ENCODE measurements at places on chromosomes 12 and 14. TPM values are rescaled to one million over a fixed set of nuclear protein-coding genes. Genes with fewer than 3 reads are reported as not detected.

Gene HOXC4
- 0.67 TPM for total RNA-seq

Gene GDF3
- total RNA-seq = not detected

Gene INSM2
- not detected for total RNA-seq

Gene KCNJ8
- total RNA-seq = 5.4 TPM

- no peak for DNase-seq
Measured at GRCh38 chr14:34780646-34781045, 66.3 kb upstream of the CFL2 start.

GRCh38 chr12:100555722-100556121 is 17.8 kb upstream of the GAS2L3 start:
- DNase-seq = no peak

- DNase-seq = no peak
Measured at GRCh38 chr14:87158283-87158682, 834.7 kb downstream of the GALC start.

GRCh38 chr12:101050631-101051030 is 159.4 kb downstream of the SLC5A8 start:
- DNase-seq = no peak

- DNase-seq = no peak
Measured at GRCh38 chr12:19382111-19382526, 57.2 kb upstream of the AEBP2 start.

GRCh38 chr12:130474599-130475269 is 137.0 kb downstream of the PIWIL1 start:
- no peak for DNase-seq

DNA sequence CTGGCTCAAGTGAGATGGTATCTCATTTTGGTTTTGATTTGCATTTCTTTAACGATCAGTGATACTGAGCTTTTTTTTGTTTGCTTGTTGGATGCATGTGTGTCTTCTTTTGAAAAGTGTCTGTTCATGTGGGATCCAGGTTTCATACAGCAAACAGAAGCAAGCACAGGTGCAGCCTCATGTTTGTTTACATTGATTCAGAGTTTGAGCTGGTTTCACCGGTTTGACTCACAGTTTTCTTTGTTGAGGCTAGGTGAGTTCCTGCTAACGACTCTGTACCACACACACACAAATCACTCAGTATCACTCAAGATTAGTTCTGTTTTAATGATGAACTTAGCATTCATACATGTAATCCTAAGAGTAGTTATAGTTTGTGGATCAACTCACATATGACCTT is 3.7 kb downstream of the OR10G2 start:
- no peak for DNase-seq

GRCh38 chr14:60670989-60671388 is 21.7 kb upstream of the SIX1 start:
- no peak for DNase-seq

DNA sequence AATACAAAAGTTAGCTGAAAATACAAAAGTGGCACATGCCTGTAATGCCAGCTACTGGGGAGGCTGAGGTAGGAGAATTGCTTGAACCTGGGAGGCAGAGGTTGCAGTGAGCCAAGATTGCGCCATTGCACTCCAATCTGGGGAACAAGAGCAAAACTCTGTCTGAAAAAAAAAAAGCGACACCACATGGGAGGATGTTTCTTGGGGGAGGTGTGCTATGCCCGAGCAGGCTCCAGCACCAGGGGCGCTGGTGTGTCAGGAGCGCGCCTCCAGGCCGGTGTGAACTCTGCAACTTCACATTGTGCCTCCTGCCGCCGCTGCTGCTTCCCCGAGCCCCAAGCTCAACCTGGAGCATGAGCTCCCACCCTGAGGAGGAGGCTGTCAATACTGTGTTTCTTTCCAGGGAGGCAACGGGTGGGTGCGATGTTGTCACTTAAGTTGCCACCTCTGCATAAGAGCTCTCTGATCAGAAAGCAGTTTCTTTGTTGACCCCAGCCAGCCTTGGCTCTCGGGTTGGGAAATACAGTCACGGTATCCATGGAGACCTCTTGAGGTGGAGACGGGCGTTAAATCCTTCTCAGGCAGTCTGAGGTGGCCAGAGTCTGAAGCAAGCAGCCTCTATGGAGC is 18.9 kb downstream of the DEGS2 start:
- no peak for DNase-seq

DNA sequence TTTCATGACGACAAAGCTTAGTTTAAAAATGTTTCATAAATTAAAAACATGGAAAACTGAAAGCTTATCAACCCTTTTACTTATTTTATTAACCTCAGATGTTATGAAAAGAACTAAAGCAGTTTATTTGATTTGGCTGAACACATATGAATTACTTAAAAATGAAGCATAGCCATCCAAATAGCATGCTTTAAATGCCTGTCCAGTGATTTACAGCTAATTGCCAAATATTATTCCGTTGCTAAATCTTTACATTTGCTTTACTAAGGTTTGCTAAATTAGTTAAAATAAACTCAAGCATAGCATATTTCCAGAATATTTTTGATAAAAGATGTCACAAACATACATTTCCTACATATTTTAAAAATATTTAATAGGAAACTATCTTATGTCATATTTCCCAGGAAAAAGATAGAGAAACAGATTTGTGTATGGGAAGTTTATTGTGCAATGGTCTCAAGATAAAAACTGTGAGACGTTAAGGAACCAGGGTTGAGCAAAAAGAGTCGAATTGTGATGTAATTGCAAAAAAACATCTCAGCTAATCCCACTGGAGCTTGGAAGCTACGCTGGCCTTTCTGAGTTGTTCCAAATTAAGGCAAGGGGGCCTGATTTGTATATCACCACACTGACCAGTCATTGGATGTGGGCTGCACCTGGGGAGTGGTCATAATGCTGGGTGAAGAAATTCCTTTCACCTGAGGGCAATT is 25.8 kb downstream of the GPR135 start:
- no peak for DNase-seq

Data from gastrocnemius medialis (tissue), 4 donors.